Panc1 (cell line): ENCODE measurements at places on chromosomes 16 and 17.

GRCh38 chr16:72722552-72722951 is 325.4 kb downstream of the ZFHX3 start:
- no peaks in the 10 kb centered on the region for H3K36me3 ChIP-seq
- H3K27me3 ChIP-seq: no peaks in the 10 kb centered on the region
- H3K27ac ChIP-seq: no peak overlapping the region
- H3K4me1 ChIP-seq: no peaks in the 10 kb centered on the region
- no peak overlapping the region for H3K4me3 ChIP-seq

- no peaks in the 10 kb centered on the region for H3K4me1 ChIP-seq
- DNase-seq: no peak
- no peaks in the 10 kb centered on the region for H3K36me3 ChIP-seq
- H3K4me3 ChIP-seq: no peak overlapping the region
- H3K27me3 ChIP-seq: no peaks in the 10 kb centered on the region
Observed at GRCh38 chr16:58449306-58449705, 50.6 kb upstream of the NDRG4 start.

DNA sequence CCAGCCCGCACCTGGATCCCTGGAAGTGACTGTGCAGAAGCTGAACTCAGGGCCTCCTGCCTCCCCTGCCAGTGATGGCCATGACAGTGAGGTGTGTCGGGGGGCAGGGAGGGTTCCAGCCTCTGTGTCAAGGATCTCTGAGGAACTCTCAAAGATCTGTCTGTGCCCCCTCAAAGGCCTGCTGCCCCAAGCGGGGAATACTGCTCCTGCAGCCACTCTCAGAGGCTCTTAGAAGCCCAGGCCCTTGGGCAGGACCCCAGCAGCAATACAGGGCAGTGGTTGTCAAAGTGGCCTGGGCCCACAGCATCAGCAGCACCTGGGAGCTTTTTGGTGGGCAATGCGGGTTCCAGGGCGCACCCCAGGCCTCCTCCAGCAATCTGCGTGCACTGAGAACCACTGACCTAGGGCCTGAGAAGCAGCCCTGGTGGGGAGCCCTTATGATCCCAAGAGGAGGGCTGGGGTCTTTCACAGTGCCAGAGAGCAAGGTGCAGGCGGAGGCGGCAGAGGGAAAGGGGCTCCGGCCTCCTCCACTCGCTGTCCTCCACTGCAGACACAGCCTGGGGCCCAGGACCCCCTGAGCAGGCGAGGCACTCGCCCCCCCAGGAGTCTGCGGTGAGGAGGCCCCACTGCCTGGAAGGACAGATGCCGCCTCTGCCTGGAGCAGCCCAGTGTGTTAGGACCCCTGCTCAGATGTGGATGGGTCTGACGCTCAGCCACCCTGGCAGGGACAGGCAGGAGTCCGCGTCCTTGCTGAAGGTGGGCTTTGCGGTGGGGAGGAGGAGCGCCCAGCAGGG is 42.1 kb downstream of the ENGASE start:
- peaks cover 7% of the 10 kb centered on the region for H3K27me3 ChIP-seq
- H3K4me1 ChIP-seq: no peaks in the 10 kb centered on the region
- H3K27ac ChIP-seq: no peak overlapping the region
- DNase-seq: no peak
- no peak overlapping the region for H3K4me3 ChIP-seq

DNA sequence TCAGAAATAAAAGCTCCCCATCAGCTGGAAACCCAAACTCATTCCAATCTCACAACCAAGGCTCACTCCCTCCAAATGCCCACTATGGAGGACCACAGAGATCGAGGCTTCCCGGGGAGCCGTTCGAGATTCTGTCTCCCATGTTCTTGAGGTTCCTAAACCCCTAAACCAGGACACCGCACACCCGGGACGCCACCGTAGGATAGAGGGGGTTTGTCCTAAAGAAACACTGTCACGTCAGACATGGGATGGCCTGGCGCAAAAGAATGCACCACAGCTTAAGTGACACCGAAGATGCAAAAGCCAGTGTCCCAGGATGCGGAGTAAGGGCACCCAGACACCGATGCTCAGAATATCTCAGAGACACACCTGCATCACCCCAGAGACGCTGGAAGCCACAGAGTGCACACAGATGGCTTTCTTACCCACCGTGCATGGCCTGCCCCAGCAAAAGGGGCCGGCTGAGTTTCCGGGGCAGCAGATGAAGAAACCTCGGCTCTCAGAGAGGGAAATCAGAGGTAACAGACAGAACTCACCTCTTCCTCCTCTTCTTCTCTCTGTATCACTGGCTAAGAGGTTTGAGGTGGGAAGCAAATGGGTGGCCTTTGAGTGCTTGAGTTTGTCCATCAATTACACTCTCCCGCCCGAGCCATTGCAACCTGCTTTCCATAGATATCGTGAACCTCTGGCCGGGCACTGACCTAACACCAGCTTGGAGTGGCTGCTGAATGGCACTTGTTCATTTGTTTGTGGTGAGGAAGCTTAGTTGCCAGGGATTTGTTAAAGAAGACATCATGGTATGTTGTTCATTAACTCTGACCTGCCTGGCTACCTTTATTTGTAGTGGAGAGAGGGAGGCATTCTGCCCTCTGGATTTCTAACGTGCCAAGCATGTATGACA is 65.1 kb upstream of the TNRC6C start:
- DNase-seq: no peak
- H3K27me3 ChIP-seq: peaks cover 8% of the 10 kb centered on the region
- H3K4me1 ChIP-seq: no peaks in the 10 kb centered on the region
- H3K27ac ChIP-seq: no peak overlapping the region

DNA sequence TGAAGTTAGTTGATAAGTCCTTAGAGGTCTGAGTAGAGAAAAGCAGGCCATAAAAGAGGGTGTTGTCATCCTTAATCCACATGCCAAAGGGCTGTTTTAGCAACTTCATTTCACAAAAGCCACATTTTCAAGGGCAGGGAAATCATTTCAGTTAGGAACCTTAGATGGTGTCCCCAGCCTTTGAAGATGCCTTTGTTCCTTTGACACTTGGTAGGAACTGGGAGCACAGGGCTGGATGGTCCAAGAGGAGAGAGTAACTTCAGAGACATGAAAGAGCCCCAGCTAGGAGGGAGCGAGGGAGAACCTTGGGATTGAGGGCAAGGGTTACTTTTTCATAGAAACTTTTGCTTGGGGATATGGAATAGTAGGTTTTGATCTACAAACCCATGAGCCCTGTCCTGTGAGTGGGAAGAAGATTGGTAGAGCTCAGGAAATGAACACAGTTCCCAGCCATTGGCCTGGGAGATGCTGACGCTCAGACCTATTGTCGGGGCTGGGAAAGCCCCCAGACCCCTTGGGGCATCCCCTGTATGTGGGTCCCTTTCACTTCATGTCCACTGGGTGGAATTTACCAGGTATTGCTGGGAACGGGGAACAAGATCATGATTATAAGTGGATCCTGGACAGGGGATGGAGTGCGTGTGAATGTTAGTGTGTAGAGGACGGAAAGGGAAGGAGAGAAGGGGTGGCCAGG is 18.9 kb downstream of the MSI2 start:
- H3K27me3 ChIP-seq: no peaks in the 10 kb centered on the region
- no peak overlapping the region for H3K4me3 ChIP-seq
- no peaks in the 10 kb centered on the region for H3K4me1 ChIP-seq
- no peak overlapping the region for H3K27ac ChIP-seq
- DNase-seq: no peak

GRCh38 chr16:27665881-27666280 is 115.9 kb downstream of the KATNIP start:
- H3K36me3 ChIP-seq: no peaks in the 10 kb centered on the region
- no peaks in the 10 kb centered on the region for H3K4me1 ChIP-seq
- no peaks in the 10 kb centered on the region for H3K27me3 ChIP-seq
- H3K4me3 ChIP-seq: no peak overlapping the region
- DNase-seq: no peak
- no peak overlapping the region for H3K27ac ChIP-seq

GRCh38 chr17:53135969-53136368 is 686.8 kb upstream of the KIF2B start:
- H3K4me1 ChIP-seq: no peaks in the 10 kb centered on the region
- no peaks in the 10 kb centered on the region for H3K36me3 ChIP-seq
- H3K27me3 ChIP-seq: no peaks in the 10 kb centered on the region
- no peak overlapping the region for H3K27ac ChIP-seq

- H3K4me3 ChIP-seq: no peak overlapping the region
- no peaks in the 10 kb centered on the region for H3K36me3 ChIP-seq
- no peaks in the 10 kb centered on the region for H3K27me3 ChIP-seq
- H3K4me1 ChIP-seq: no peaks in the 10 kb centered on the region
- H3K27ac ChIP-seq: no peak overlapping the region
Observed at GRCh38 chr17:13413001-13413400, 188.7 kb downstream of the HS3ST3A1 start.

GRCh38 chr17:76074390-76075363 is at the start of gene GALR2:
Gene GALR2, plus strand, starts transcription at chr17:76074781. Its CDS starts 103 bp downstream, at chr17:76074884.
- H3K27ac ChIP-seq: no peak within 1 kb of the TSS
- H3K4me3 ChIP-seq: peak within 1 kb of the TSS; percentile 14
- peaks cover 7% of the 10 kb centered on the region; the same call in 1 of the 2 replicates for H3K36me3 ChIP-seq
- no peak for DNase-seq

GRCh38 chr16:88746506-88746905 is 38.5 kb downstream of the PIEZO1 start:
- no peak overlapping the region for H3K4me3 ChIP-seq
- no peaks in the 10 kb centered on the region for H3K27me3 ChIP-seq

- H3K4me1 ChIP-seq: peaks cover 34% of the 10 kb centered on the region
- H3K4me3 ChIP-seq: no peak overlapping the region
- H3K27me3 ChIP-seq: no peaks in the 10 kb centered on the region
- H3K36me3 ChIP-seq: no peaks in the 10 kb centered on the region; the same call in 1 of the 2 replicates
- DNase-seq: no peak
- H3K27ac ChIP-seq: peak overlapping the region; percentile 92
Observed at GRCh38 chr16:75306099-75306762, 54.8 kb upstream of the BCAR1 start.

DNA sequence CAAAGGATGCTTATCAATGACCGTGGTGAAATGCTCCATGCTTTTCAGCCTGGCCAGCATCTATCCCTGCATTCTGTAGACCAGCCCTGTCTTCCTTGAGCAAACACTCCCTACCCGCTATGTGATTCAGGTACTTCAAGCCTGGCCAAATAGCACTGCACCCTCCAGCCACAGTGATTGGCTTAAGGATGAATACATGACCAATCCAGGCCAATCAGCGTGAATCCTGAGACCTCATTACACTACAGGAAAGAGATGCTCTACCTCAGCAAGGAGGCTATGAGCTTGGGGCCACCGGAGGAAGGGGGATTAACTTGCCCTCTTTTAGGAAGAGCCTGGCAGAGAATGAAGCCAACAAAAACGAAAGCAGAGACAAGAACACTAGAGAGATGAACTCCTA is 162.5 kb downstream of the ZNF423 start:
- H3K36me3 ChIP-seq: no peaks in the 10 kb centered on the region; the same call in 1 of the 2 replicates
- DNase-seq: no peak
- H3K27ac ChIP-seq: no peak overlapping the region
- H3K4me3 ChIP-seq: no peak overlapping the region

DNA sequence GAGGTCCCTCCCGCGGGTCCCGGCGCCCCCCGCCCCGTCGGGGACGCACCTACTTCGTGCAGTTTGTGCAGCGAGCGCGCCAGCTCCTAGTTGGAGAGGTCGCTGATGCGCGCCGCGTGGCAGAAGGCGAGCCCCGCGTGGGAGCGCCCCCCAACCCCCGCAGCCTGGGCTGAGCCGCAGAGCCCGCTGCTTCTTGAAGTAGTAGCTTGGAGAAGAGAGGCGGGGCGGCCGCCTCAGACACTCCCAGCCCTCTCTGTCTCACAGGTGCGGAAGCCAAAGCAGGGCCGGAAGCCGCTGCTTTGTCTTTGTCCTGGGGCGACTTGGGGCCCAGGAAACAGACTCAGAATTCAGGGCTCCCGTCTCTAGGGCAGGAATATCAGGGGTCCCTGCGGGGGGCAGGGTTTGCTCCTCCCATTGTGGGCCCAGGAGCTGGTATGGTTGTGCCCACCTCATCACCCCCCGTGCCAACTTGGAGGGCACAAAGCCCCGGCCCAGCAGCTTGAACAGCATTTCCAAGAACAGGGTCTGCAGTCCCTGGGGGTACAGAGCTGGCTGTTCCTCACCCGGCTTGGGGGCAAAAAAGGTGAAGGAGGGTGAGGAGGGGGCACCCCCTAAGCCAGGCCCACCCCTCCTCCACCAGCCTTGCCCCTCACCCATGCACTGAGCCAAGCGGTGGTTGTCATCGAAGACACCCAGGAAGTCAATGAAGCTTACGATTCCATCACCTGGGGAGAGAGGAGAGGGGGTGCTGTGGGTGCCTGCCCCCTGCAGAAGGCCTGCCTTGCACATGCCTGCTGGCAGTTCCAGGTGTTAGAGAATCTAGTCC is 13.5 kb downstream of the SPATA32 start:
- H3K27me3 ChIP-seq: no peaks in the 10 kb centered on the region
- peak overlapping the region; percentile 84 for H3K27ac ChIP-seq
- peaks cover 10% of the 10 kb centered on the region for H3K4me1 ChIP-seq
- peak overlapping the region; percentile 63 for H3K4me3 ChIP-seq
- H3K36me3 ChIP-seq: no peaks in the 10 kb centered on the region; the same call in 1 of the 2 replicates

GRCh38 chr17:16818821-16819683 is 129.0 kb downstream of the CCDC144A start:
- no peak overlapping the region for H3K4me3 ChIP-seq
- no peak overlapping the region for H3K27ac ChIP-seq
- no peaks in the 10 kb centered on the region for H3K36me3 ChIP-seq

DNA sequence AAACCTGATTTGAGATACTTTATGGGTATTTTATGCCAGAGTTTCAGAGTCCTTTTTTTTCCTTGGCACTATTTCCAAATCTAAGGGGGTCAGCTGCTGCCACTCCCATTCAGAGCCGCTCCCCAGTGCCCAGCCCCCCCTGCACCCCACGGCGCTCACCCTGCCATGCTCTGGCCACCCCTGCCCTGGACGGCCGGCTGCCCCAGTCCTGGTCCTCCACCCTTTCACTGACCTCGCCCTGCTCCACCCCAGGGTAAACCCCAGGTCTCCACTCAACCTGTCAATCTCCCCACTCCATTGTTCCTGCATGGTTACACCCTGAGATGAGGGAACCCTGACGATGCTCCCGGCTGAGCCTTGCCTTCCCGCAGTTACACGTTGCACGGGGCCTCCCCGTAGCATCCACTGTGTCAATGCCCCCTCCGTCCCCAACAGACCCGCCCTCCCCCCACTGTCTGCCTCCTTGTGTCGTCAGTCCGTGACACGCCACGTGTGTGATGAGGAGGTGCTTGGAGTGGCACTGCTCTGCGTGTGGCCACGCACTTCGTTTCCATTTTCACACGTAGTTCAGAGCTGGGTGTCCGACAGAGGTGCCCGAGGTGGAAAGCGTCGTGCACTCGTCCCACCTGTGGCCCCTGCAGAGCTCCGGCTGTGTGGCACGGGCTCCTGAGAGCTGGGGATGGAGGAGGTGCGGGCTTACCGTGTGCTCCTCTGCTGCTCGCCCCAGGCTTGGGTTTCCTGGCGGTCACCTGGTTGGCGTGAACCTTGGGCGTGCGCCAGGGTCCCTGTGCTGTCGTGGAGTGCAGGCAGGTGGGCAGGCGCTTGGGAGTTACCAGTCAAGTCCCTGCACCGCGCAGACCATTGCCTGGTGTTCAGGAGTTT is 116.5 kb downstream of the BANP start:
- H3K4me1 ChIP-seq: no peaks in the 10 kb centered on the region
- H3K36me3 ChIP-seq: no peaks in the 10 kb centered on the region
- H3K27ac ChIP-seq: no peak overlapping the region
- no peak overlapping the region for H3K4me3 ChIP-seq
- no peak for DNase-seq
- H3K27me3 ChIP-seq: no peaks in the 10 kb centered on the region

- DNase-seq: no peak
- no peak overlapping the region for H3K4me3 ChIP-seq
- H3K27ac ChIP-seq: no peak overlapping the region
- no peaks in the 10 kb centered on the region for H3K36me3 ChIP-seq
Observed at GRCh38 chr17:32564325-32564724, 77.5 kb downstream of the CDK5R1 start.
